ENCODE measurements at places on chromosomes 1 and 21. TPM values are rescaled to one million over a fixed set of nuclear protein-coding genes. Genes with fewer than 3 reads are reported as not detected.

Gene PTGFRN
- 35.6 TPM for total RNA-seq

DNA sequence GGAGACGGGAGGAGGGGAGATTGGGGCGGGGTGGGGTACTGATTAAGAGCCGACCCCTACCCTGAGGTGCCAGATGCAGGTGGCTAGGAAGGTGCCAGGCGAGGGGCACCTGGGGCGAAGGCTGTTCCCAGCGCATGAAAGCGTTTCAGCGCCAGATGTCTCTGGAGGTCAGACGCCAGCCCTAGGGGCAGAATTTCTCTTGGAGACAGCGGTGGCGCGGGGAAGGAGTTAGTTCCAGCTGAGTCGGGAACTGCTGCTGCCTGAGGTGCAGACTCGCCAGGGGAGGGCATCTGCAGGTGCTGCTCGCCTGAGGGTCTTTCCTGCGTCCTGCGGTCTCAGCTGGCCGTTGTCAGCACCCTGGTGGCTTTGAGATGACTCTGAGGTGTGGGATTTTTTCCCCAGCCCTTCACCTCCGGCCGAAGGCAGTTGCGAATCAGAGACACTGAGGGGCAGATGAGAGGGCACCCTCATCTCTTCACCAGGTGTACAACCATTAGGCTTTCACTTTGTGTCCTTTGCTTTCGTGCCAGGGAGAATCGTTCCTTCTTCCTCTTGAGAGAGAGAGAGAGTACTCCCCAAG, 539 bp downstream of the CGN start:
- peaks cover 29% of the 10 kb centered on the region for H3K27me3 ChIP-seq
- H3K36me3 ChIP-seq, result no peaks in the 10 kb centered on the region
- H3K4me3 ChIP-seq, result peak overlapping the region; percentile 82
- peak; percentile 75 for DNase-seq
- peaks cover 25% of the 10 kb centered on the region for H3K4me1 ChIP-seq

Gene MX1
- total RNA-seq, result 90.5 TPM

DNA sequence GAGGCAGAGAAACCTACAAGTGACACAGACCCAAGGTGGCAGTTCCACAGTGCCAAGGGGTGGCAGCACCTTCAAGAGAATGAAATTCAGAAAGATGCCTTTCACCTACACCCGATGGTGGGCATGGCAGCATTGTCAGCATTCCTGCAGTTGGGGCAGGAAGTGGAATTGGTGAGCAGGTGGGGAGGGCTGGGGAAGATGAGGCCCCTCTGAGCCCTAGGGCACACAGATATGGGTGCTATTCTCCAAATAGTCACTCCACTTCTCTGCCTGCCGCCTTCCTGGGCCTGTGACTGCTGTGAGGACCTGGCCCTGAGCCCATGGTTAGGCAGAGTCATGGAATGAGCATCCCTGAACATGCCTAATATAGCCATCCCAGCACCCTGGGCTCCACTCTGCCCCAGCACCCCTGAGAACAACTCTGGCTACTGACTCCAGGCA, 8.3 kb downstream of the SHISA4 start:
- H3K4me1 ChIP-seq, result peaks cover 9% of the 10 kb centered on the region
- no peak overlapping the region for H3K4me3 ChIP-seq

GRCh38 chr1:27446496-27447020, 43.4 kb downstream of the WASF2 start:
- DNase-seq, result no peak
- H3K27me3 ChIP-seq, result no peaks in the 10 kb centered on the region
- peaks cover 25% of the 10 kb centered on the region for H3K36me3 ChIP-seq
- H3K4me3 ChIP-seq, result no peak overlapping the region
- H3K4me1 ChIP-seq, result peaks cover 40% of the 10 kb centered on the region
- H3K27ac ChIP-seq, result peak overlapping the region; percentile 24

GRCh38 chr1:205262731-205263171, 35.0 kb downstream of the TMCC2 start:
- DNase-seq, result no peak
- H3K27me3 ChIP-seq, result no peaks in the 10 kb centered on the region
- H3K36me3 ChIP-seq, result no peaks in the 10 kb centered on the region
- peaks cover 19% of the 10 kb centered on the region for H3K4me1 ChIP-seq

Gene KCNK1
- 2.3 TPM for total RNA-seq

Gene EPHA8
- total RNA-seq, result not detected

DNA sequence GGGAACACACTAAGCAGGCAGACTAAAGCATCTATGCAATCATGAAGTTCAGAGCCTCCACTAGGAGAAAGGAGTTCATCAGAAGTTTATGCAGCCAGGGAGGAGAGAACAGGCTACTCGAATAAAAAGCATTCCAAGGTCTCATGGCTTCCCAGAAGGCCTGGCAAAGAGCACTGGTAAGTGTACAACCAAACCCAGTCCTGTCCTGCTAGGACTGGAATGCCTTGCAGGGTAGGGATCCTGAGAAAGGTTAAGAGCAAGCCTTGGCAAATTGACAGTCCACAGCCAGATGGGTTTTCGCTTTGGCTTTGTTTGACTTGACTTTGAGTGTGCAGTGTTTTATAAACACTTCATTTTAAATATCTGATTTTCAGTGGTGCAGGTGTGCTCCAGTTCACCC, 133.6 kb upstream of the ATP1B1 start:
- no peak overlapping the region for H3K27ac ChIP-seq
- H3K4me3 ChIP-seq, result no peak overlapping the region
- no peaks in the 10 kb centered on the region for H3K4me1 ChIP-seq

Gene AMY1A
- not detected for total RNA-seq

DNA sequence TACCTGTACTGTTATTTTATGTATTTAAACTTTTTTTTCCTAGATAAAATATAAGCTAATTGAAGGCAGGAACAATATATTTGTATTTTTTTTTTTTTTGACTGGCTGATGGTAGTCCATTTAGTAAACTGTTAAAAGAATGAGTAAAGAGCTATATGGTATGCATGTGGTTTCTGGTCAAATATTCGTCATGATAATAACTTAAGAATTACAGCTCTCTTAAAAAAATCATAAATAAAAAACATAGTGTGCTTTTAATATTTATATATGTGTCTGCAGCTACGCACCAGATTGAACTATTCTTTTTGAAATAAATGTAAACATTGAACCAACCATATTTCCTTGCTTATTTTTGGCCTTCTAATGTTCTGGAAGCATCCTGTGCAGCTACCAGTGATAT, 272.3 kb upstream of the C1orf105 start:
- H3K4me1 ChIP-seq, result peaks cover 12% of the 10 kb centered on the region
- no peak overlapping the region for H3K27ac ChIP-seq
- no peak for DNase-seq
- no peaks in the 10 kb centered on the region for H3K27me3 ChIP-seq
- H3K36me3 ChIP-seq, result peaks cover 4% of the 10 kb centered on the region

Measured in activated CD4-positive, alpha-beta T cell treated with anti-CD3 and anti-CD28 coated beads, Interleukin-2, amount 10 ng/mL, durations not matched to agents 24 days and 14 days (primary cell).